ELF-1 (cell line): ENCODE measurements at places on chromosomes 12 and 14.

GRCh38 chr12:127170226-127171180, 1096.5 kb upstream of the TMEM132C start:
- DNase-seq, result no peak

- no peak for DNase-seq
Measured at GRCh38 chr14:94346841-94347240, 23.7 kb upstream of the SERPINA6 start.

GRCh38 chr12:15268927-15269552, 47.8 kb upstream of the RERG start:
- peak; percentile 20 for DNase-seq

DNA sequence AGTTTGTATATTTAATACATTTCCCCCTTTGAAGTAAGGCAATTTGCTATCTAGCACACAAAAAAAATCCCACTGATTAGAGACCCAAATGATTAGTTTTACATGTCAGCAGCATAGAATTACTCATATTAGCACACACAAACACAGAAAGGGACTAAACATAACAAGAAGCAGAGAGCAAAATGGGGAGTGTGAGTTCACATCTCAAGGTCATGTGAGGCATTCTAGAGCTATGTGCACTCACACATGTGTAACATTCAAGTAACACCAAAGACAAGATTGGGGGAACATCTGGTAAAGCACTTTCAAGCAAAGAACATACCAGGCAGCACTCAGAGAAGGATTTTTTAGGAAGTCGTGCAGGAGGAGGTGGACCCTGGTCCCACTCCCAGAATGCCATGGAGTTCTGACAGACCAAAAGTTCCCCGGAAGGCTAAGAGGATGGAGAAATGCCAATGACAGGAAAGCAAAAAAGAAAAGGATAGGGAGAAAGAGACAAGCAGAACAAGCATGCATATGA, 105.8 kb upstream of the SINHCAF start:
- DNase-seq, result no peak

DNA sequence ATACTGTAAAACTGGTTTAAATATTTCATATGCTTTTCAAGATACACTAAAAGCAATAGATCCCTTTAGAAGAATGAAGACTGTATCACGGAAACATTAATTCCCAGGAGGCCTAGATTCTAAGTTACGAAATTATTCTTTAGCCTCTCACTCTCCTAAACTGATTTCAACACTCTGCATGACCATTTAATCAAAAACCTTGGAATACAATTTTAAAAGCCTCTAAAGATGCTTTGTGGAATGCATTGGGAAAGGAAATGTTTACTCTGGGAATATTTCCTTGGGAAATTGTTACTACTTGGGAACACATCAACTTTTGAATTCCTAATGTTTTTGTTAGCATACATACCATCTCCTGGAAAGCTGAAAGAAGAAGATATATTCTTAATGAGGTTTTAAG, 255.7 kb upstream of the FAR2 start:
- DNase-seq, result no peak
